MG63 (cell line): ENCODE measurements at places on chromosomes 1 and 21. TPM values are rescaled to one million over a fixed set of nuclear protein-coding genes. Genes with fewer than 3 reads are reported as not detected.

SLC22A15 gene
- total RNA-seq, result 0.46 and 0.74 TPM in 2 replicates

LENEP gene
- total RNA-seq, result not detected in 2 replicates

CYB561D1 gene
- total RNA-seq, result 2.2 and 6.7 TPM in 2 replicates

OR4F16 gene
- not detected in 2 replicates for total RNA-seq

SH2D5 gene
- 1.7 and 2.4 TPM in 2 replicates for total RNA-seq

GABRD gene
- total RNA-seq, result not detected in 2 replicates

NES gene
- 0.03 TPM in 1 of 2 replicates, not detected in the other for total RNA-seq

CELA2A gene
- total RNA-seq, result not detected in 2 replicates

CBR3 gene
- 11.2 and 17.8 TPM in 2 replicates for total RNA-seq

CD164L2 gene
- not detected in 2 replicates for total RNA-seq

MYOM3 gene
- total RNA-seq, result 0.13 TPM in 1 of 2 replicates, not detected in the other

TRAF3IP3 gene
- not detected in 2 replicates for total RNA-seq

FCN3 gene
- total RNA-seq, result not detected in 2 replicates

TNFSF4 gene
- total RNA-seq, result not detected in 2 replicates

LAD1 gene
- not detected in 2 replicates for total RNA-seq

CASQ1 gene
- not detected in 2 replicates for total RNA-seq

C8A gene
- total RNA-seq, result not detected in 2 replicates

CD1B gene
- not detected in 2 replicates for total RNA-seq

OLIG2 gene
- not detected in 2 replicates for total RNA-seq

CRP gene
- not detected in 2 replicates for total RNA-seq

TRIM67 gene
- not detected in 2 replicates for total RNA-seq

MYCL gene
- total RNA-seq, result 0.07 and 0.25 TPM in 2 replicates

FBLIM1 gene
- 17.5 and 23.1 TPM in 2 replicates for total RNA-seq

SYT2 gene
- total RNA-seq, result 0.03 TPM in 1 of 2 replicates, not detected in the other

OLFML3 gene
- 2.2 and 2.7 TPM in 2 replicates for total RNA-seq

TMED5 gene
- 5.8 and 6.0 TPM in 2 replicates for total RNA-seq

SDF4 gene
- total RNA-seq, result 93.0 and 126 TPM in 2 replicates

XKR8 gene
- total RNA-seq, result 13.9 and 16.1 TPM in 2 replicates

SLAMF6 gene
- not detected in 2 replicates for total RNA-seq

SSBP3 gene
- 15.9 and 40.6 TPM in 2 replicates for total RNA-seq

KLHL17 gene
- 6.7 and 14.7 TPM in 2 replicates for total RNA-seq

KCNE1 gene
- not detected in 2 replicates for total RNA-seq

NBPF20 gene
- 0.52 and 1.9 TPM in 2 replicates for total RNA-seq

IFNLR1 gene
- total RNA-seq, result 0.25 and 0.36 TPM in 2 replicates

C8B gene
- total RNA-seq, result not detected in 2 replicates

VWA5B1 gene
- total RNA-seq, result not detected in 2 replicates

CD34 gene
- total RNA-seq, result 0.53 TPM in 1 of 2 replicates, not detected in the other

KCNJ9 gene
- total RNA-seq, result not detected in 2 replicates

SAMD11 gene
- total RNA-seq, result 32.7 and 43.5 TPM in 2 replicates
